Common myeloid progenitor, CD34-positive (primary cell): ENCODE measurements at places on chromosomes 7 and 10.

- no peak for DNase-seq
Measured at GRCh38 chr10:89944138-89944537, 242.7 kb downstream of the KIF20B start.

DNA sequence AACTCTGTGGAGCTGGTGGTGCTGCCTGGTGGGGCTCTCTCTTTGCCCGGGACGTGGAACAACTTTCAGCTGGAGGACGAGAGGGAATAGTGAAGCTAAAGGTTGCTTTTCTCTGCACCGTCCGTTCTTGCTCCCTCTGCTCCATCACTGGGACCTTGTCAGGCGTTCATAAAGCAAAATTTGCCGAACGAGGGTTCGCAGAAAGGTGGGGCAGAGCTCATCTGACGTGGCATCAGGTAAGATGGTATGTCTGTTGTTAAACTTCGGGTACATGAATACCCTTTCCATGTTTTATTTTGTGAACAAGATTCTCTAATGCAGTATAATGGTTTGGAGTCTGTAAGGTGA lies 416 bp downstream of the BBS9 start:
- no peak for DNase-seq

GRCh38 chr10:88401671-88402347 lies 181.3 kb downstream of the RNLS start:
- no peak for DNase-seq

DNA sequence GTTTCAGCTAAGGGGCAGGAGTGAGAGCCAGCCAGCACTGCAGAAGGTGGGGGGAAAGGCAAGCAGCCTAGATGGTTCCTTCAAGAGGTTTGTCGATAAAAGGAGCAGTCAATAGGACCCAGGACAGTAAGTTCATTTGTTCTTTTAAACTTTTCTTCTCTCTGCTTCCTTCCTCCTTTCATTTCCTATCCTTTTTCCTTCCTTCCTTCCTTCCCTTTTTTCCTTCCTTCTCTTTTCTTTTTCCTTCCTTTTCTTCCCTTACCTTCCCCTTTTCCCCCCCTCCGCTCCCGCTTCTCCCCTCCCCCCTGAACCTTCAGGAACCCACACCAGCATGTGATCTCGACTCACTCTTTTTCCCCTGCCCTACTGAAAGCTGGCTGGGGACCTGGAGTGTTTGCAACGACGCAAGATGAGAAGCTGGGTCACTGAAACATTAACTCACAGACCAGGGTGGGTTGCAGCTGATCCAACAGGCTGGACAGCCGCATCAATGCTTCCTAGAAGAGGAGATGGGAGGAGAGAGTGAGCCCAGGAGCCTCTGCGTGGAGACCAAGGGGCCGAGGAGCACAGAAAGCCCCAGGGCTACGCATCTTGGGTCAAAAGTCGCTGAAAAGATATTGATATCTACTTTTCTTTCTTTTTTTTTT lies 103.4 kb upstream of the SDK1 start:
- no peak for DNase-seq

GRCh38 chr10:96118604-96119450 lies 11.3 kb upstream of the ZNF518A start:
- no peak for DNase-seq

DNA sequence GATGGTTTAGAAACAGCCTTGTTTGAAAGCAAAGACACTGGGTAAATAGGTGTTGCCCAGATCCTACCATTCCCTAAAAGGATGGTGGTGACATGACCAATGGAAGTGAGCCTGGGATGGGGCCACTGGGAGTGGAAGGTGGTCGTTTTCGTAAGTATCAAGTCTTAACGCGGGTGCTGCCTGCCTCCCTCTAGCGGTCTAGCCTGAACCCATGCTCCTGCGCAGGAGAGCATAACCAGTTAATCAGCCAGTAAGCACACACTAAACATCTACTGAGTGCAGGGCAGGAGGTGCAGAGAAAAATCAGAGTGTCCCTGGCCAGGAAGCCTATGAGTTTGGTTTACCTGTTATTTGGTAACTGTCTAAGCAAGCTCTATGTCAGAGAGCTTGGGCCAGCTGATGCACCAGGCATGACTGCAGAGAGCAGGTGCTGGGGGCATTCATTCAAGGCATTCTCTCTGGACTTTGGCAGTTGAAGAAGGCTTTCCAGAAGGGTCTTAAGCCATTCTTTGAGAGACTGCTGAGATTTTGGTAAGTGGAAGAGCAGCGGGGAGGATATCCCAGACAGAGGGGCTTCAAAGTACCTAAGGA lies 930 bp downstream of the GARIN1A start:
- peak; percentile 55 for DNase-seq

GRCh38 chr10:79380125-79380945 lies 33.1 kb downstream of the PPIF start:
- no peak for DNase-seq

GRCh38 chr10:107666214-107666613 lies 501.7 kb upstream of the SORCS1 start:
- DNase-seq, result no peak

DNA sequence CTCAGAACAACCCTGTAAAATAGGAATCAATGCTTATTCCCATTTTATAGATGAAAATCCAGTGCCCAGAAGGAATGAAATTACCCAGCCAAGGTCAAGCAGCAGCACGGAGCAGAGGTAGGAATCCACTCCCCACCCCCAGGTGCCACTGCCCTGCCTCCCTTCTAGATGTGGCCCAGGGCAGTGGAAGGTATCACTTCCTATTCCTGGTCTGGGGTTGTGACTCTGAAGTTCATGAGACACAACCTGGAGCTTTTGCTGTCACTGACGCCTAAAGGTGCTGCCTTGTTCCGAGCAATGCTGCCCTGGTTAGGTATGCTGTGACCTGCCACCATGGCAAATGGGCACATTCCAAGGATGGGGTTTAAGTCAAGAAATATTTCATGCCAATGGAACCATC lies 53.6 kb downstream of the PIK3AP1 start:
- no peak for DNase-seq

DNA sequence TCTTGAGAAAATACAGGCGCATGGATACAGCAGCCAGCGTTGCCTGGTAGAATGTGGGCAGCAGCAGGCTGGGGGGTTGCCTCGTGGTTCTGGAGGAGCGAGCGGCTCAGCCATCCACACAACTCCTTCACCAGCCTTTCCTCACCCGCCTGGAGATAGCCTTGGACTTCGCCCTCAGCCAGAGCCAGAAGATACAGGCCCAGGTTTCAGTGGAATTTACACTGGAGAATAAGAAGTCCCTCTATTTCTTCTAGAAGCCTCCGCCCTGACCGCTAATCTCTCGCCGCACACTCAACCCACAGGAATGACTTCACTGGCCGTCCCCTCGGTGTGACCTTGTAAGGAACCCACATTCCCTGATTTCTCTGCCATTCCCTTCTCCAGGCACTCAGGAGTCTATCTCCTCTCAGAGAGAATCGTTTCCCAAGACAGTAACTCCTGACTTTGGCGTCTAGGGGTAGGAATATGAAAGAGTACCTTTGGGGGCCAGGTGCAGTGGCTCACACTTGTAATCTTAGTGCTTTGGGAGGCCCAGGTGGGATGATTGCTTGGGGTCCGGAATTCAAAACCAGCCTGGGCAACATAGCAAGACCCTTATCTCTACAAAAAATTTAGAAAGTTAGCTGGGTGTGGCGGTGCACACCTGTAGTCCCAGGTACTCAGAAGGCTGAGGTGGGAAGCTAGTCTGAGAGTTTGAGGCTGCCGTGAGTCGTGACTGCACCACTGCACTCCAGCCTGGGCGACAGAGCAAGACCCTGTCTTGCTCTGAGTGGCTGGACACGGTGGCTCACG lies 52.0 kb upstream of the ECHDC3 start:
- no peak for DNase-seq

GRCh38 chr7:142053988-142054387 lies 57.5 kb upstream of the MGAM2 start:
- no peak for DNase-seq

DNA sequence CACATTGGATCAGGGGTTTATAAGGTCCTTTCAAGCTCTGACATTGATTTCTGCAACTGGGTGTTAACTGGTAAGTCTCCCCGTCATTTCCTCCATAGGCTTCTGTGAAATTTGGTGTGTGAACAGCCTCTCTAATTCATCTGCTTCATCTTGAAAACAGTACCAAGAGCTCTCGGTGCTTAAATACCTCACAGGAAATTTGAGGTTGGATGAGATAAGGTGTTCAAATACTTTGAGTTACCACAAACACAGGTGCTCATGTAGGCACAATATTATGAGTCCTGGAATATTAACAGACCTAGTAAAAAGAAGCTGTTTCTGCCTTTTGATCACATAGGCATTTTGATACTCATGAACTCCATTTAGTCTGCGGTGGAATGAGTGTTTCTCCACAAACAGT lies 85.2 kb downstream of the RTKN2 start:
- DNase-seq, result peak; percentile 25

DNA sequence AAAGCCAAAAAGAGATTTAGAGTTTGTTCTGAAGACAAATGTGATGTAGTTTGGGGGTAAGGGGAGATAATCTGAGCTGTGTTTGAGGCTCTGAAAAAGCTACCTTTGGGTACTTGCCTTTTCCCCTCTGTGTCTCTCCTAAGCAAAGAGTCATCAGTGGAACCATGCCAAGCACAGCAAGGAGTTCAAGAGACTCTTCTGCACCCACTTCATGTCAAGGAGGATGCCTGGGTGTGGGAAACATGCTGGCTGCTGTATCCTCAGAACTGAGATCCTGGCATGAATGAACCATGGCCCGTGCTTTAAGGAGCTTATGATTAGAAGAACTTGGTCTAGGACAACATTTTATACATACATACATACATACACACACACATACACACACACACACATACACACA lies 142.9 kb downstream of the NOC3L start:
- no peak for DNase-seq

GRCh38 chr10:9636216-9636615 lies 1381.5 kb upstream of the CELF2 start:
- no peak for DNase-seq

- DNase-seq, result no peak
Measured at GRCh38 chr7:47089068-47089417, 492.9 kb downstream of the TNS3 start.

DNA sequence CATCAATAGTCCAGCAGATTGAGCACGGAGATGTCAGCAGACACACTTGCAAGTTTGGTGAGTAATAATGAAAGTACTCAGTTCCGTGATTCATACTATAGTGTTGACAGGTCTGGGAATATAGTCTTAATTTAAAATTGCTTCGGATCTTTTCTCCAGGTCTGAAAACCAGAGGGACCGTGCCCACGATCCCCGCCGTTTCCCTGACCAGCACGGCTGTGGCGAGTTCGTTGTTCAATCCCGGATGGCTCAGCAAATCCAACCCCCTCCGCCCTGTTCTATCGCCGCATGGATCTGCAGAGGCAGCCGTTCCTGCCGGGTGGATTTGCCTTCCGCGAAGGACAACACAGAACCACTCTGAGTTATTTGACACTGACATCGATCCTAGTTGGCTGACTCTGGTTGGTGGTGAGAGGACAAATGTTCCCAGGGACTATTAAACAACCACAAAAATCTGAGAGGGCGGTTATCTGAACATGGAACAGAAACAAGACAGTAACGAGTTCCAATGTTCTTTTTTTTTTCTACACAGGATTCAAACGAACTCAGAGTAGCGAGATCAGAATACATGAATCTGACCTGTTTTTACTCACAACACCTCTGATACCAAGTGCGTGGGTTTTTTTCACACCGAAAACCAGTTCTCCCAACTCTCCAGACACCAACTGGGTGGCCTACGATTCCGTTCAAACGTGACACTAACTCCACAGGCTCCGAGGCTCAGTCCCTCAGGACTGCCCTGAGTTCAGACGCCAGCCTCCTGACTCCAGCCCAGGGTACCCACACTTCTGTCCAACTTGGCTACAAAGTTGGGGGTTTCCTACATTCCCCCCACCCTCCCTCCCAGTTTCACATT lies 52.7 kb downstream of the RBM17 start:
- no peak for DNase-seq

GRCh38 chr7:29806208-29806994 lies at the start of gene WIPF3:
TSS of gene WIPF3 (plus strand) at chr7:29806508. CDS start at chr7:29834725, 28,217 bp downstream.
- DNase-seq, result peak; percentile 42

DNA sequence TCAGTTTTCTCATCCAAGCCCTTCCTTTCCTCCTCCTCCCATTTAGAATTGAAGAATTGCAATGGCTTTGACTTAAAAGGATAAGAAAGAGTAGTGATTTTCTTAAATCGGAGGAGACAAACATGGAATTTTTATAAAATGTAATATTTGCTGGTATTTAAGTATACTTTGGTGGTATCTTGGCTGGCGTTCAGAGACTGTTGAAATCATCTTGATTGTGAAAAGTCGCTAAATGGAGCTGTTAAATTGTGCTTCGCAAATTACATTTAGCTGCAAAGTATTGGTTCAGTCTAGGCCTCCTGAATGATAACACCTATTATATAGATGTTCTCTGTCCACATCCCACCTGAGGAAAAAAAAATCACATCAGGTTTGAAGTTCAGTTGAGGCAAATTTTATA lies 81.8 kb downstream of the ARID5B start:
- DNase-seq, result no peak

GRCh38 chr10:63388421-63389031 lies 77.3 kb downstream of the JMJD1C start:
- DNase-seq, result peak; percentile 55

DNA sequence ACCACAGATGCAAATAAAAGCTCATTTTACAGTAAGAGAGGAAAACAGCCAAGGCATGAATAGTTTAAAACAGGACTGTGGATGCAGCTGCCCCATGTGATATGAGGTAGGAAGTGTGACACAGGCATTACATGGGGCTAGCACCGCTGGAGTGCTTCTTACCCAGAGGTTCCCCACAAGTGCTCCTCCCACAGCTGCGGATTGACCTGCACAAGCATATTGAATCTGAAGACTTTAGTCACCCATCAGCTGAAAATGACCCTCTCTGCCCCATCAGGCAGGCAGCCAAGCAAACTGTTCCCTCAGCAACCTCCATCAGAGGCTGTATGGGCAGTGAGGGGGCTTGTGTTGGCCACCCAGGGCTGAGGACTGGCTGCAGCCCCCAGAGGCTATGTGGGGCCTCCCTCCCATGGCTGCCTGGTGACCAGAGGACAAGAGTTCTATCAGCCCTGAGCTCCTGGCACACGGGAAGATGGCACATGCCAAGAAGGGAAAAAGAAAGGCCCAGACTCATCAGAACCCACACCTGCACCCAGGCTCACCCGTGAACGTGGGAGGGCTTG lies 98.7 kb downstream of the TCERG1L start:
- no peak for DNase-seq

GRCh38 chr7:17318146-17318545 lies 19.7 kb downstream of the AHR start:
- DNase-seq, result no peak
